ENCODE measurements at places on chromosomes 16 and 17. TPM values are rescaled to one million over a fixed set of nuclear protein-coding genes. Genes with fewer than 3 reads are reported as not detected.
A peak's percentile ranks its signal among the peaks of the same experiment; 100 is the strongest.

DNA sequence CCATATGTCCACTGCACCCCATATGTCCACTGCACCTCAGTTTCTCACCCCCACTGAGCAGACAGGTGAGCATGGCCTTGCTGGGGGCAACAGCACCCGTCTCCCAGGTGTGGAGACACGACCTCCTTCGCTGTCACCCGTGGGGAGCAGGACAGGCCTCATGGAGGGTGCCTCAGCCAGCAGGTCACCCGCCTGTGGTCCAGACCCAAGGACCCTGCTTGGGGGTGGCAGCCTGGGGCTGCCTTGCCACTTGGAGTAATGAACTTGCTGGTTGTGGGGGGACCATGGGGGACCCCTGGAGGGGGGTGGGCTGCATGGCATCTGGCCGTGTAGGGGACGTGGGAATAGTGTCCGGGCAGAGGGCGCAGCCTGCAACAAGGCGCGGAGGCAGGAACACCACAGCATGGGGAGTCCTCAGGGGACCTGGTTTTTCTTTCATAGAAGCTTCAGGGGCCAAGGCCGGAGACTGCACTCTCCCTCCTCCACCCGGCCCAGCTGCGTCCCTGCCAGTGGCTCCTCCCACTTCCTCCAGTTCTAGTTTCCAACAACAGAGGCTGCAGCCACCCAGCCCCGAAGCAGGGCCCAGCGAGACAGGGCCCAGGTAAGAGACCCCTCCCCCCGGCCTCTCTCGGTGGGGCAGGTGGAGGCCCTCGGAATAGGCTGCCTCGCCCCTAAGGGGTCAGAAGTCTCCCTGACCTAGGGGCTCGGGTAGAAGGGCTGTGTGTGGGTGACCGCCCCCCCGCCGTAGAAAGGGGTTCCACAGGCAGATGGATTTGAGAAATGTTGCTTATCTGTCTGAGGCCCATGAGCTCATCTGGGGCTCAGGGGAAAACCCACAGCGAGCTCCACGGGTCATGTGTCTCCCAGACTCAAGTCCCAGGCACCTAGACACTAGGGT lies at the start of gene NHLRC4:
TSS of gene NHLRC4 (plus strand) at position 531 of the 898 bp plus-strand sequence. CDS start 1,043 bp downstream, outside the sequence.
- H3K27me3 ChIP-seq, result peaks cover 12% of the 10 kb centered on the region
- H3K4me1 ChIP-seq, result peaks cover 21% of the 10 kb centered on the region
- no peaks in the 10 kb centered on the region for H3K36me3 ChIP-seq
- no peak within 1 kb of the TSS for H3K27ac ChIP-seq
- DNase-seq, result peak; percentile 81

GRCh38 chr16:19436540-19436939 lies 18.9 kb downstream of the TMC5 start:
- no peak overlapping the region for H3K4me3 ChIP-seq
- H3K27ac ChIP-seq, result no peak overlapping the region
- H3K36me3 ChIP-seq, result peaks cover 2% of the 10 kb centered on the region
- no peaks in the 10 kb centered on the region for H3K4me1 ChIP-seq
- no peak for DNase-seq
- H3K27me3 ChIP-seq, result no peaks in the 10 kb centered on the region

DNA sequence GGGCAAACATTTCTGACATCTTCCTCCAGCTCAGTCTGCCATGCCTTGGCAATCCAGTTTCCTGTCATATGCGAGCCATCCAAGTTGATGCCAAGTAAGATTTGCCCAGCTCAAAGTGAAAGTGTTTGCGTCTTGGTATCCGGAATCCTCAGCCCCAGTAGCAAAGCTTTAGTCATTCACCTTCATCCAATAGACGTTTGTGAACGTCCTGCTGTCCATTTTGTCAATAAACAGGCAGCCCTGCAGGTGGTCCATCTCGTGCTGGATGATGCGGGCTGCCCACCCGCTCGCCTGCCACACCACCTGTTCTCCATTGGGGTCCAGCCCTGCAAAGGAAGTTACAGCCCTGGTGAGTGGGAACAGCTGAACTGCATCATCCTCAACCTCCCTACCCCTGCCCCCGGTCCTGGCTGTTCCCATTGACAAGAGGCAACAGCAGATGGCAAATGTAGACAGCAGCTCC lies 1.5 kb downstream of the PDF start:
- H3K36me3 ChIP-seq, result peaks cover 39% of the 10 kb centered on the region
- peak; percentile 40 for DNase-seq
- H3K4me1 ChIP-seq, result peaks cover 17% of the 10 kb centered on the region
- no peak overlapping the region for H3K27ac ChIP-seq

GRCh38 chr16:74691093-74691855 lies 9.4 kb downstream of the MLKL start:
- no peak for DNase-seq
- H3K36me3 ChIP-seq, result no peaks in the 10 kb centered on the region
- H3K4me3 ChIP-seq, result no peak overlapping the region
- H3K4me1 ChIP-seq, result peaks cover 4% of the 10 kb centered on the region

DNA sequence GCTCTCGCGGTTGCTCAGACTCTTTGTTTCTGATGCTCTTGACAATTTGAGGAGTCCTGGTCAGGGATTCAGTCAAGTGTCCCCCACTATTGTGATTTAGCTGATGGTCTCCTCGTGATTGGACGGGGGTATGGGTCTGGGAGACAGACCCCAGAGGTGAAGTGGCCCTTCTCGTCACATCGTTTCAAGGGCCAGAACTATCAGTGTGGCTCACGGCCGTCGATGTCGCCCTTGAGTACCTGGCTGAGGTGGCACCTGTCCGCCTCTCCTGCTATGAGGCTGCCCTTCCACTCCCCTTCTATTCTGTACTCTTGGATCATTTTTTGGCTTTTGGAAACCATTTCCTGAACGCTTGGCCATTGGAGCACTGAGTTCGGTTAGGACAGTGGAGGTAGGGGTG lies 7.4 kb upstream of the MEAK7 start:
- H3K36me3 ChIP-seq, result no peaks in the 10 kb centered on the region
- no peak overlapping the region for H3K4me3 ChIP-seq
- peaks cover 3% of the 10 kb centered on the region for H3K4me1 ChIP-seq
- DNase-seq, result peak; percentile 9

- no peaks in the 10 kb centered on the region for H3K4me1 ChIP-seq
- no peak for DNase-seq
- H3K4me3 ChIP-seq, result no peak overlapping the region
- no peaks in the 10 kb centered on the region for H3K36me3 ChIP-seq
- no peak overlapping the region for H3K27ac ChIP-seq
Observed at GRCh38 chr17:58402047-58402446, 15.3 kb downstream of the RNF43 start.

DNA sequence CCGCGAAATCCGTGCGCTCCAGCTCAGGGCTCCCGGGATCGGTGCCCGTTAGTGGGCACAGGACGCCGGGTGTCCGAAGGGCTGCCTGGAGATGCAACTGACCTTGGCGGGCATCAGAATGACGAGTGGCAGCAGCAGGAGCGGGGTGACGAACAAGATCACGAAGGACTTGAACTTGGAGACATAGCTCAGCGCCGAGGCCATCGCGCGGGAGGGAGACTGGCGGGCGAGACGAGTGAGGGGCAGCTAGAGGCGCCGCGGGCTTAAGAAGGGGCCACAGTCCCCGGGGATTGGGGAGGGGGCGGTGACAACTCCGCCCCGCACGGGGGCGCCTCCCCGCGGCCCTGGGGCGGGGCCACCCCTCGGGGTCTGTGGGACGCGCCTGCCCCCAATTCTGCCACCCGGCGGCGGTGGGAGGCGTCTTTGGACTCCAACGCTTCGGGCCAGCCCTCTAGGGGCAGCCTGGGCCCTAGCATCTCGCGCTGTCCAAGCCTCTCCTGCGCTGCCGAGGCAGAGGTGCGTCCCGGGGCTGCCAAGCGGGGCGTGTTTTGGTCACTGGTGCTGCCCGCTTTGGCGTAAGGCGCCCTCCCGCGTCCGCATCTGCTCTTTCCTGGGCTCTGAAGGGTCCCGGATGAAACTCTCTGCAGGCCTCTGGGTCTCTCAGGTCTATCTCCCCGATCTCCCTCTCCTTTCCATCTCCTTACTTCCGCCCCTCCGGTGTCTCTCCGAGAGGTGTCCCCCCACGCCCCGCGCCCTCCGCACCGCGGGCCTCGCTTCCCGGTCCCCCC lies at the start of gene SLC13A5:
TSS of gene SLC13A5 (minus strand) at position 240 of the 788 bp plus-strand sequence. CDS start at position 204, 36 bp downstream.
- no peaks in the 10 kb centered on the region for H3K36me3 ChIP-seq
- H3K27me3 ChIP-seq, result peaks cover 8% of the 10 kb centered on the region

GRCh38 chr17:52606098-52606497 lies 447.6 kb upstream of the CA10 start:
- no peaks in the 10 kb centered on the region for H3K4me1 ChIP-seq
- H3K27ac ChIP-seq, result no peak overlapping the region
- H3K36me3 ChIP-seq, result no peaks in the 10 kb centered on the region

- no peaks in the 10 kb centered on the region for H3K27me3 ChIP-seq
- no peak overlapping the region for H3K4me3 ChIP-seq
- peaks cover 2% of the 10 kb centered on the region for H3K4me1 ChIP-seq
Observed at GRCh38 chr16:67881621-67882161, 3.0 kb upstream of the NRN1L start.

- H3K36me3 ChIP-seq, result no peaks in the 10 kb centered on the region
- H3K27me3 ChIP-seq, result no peaks in the 10 kb centered on the region
- no peaks in the 10 kb centered on the region for H3K4me1 ChIP-seq
- H3K4me3 ChIP-seq, result no peak overlapping the region
- DNase-seq, result no peak
- no peak overlapping the region for H3K27ac ChIP-seq
Observed at GRCh38 chr16:80250381-80250780, 290.4 kb upstream of the DYNLRB2 start.

DNA sequence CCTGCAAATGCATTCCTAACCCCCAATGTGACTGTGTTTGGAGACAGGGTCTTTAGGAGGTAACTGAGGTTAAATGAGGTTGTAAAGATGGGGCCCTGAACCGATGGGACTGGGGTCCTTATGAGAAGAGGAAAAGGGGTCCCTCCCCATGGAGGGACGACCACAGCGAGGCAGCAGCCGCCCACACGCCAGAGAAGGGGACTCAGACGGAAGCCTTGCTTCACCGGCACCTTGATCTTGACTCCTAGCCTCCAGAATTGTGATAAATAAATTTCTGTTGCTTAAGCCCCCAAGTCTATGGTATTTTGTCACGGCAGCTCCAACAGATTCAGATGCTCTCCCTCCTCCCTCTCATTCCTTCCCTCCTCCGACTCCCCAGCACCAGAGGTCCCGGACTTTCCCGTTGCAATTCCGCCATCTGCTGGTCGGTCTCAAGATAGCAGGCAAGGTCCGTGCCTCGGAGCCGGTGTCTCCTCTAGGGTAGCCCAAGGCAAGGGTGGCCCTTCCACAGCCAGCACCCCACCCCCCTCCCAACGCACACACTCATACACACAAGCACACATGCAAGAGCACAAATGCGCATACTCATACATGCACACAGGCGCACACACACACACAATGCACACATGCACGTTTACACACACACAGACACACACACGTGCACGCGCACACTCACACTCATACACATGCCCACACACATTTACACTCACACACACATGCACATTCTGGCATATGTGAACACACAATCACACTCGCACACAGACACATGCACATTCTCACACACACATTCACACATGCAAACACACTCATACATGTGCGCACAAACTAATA lies 23.1 kb upstream of the C16orf78 start:
- peaks cover 8% of the 10 kb centered on the region for H3K27me3 ChIP-seq
- no peaks in the 10 kb centered on the region for H3K36me3 ChIP-seq
- no peak overlapping the region for H3K4me3 ChIP-seq
- H3K4me1 ChIP-seq, result no peaks in the 10 kb centered on the region

- no peak overlapping the region for H3K27ac ChIP-seq
- no peaks in the 10 kb centered on the region for H3K27me3 ChIP-seq
- H3K36me3 ChIP-seq, result no peaks in the 10 kb centered on the region
- no peaks in the 10 kb centered on the region for H3K4me1 ChIP-seq
- no peak overlapping the region for H3K4me3 ChIP-seq
Observed at GRCh38 chr16:55842369-55843104, 9.6 kb upstream of the CES1 start.

DNA sequence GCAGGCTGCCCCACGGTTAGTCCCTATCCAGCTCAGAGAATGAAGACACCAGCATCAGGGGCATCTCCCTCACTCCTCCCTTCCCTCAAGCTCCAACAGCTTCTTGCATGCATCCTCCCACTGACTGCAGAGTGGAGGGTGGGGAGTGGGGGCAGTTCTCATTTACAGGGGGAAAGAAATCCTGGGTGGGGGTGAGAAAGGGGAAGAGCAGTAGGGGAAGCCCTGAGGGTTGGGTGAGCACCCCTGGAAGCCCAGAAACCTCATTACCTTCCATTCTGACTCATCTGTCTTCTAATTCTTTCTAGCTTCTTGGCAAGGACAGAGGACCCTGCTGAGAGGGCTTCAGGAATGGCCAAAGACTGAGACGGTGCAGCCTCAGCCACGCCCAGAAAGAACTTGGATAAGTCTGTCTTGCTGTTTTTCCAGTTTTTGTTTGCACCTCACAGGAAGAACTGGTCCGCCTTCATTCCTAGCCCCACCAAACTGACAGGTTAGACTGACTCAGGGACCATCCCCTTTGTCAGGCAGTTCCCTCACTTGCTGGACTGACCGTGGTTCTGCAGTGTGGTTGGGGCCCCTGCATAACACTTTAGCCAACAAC lies 52.5 kb upstream of the WSB1 start:
- H3K36me3 ChIP-seq, result no peaks in the 10 kb centered on the region
- peak; percentile 68 for DNase-seq
- H3K27ac ChIP-seq, result no peak overlapping the region
- H3K4me1 ChIP-seq, result peaks cover 30% of the 10 kb centered on the region
- H3K27me3 ChIP-seq, result no peaks in the 10 kb centered on the region

DNA sequence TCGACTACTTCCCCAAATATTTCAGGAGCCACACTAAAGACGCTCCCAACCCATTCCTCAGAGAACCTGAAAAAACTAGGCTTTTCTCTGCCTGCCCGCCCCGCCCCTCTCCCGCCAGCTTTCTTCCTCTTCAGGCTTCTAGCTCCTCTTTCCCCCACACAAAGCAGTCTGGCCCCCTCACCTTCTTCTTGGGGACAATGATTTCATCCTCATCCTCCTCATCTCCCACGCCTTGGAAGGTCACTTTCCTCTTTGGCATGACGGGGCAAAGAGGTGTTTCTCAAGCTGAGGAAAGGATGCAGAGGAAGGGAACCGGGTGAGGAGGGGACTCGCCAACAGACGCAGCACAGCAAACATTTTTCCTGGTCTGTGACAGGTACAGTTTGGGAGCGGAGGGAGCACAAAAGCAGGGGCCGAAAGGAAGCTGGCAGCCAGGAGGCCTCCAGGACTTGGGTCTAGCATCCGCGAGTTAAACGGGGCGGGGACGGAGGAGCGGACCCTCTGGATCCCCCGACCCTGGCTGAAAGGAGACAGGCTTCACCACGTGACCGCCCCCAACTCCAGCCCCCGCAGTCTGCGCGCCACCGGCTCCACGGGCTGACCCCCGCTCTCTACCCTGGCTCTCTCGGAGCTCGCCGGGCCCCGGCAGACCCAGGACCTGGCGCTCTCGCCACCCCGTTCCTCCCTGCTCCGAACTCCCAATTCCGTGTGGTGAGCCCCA lies 525 bp downstream of the CD2BP2 start:
- no peak for DNase-seq
- H3K4me1 ChIP-seq, result peaks cover 8% of the 10 kb centered on the region
- peaks cover 19% of the 10 kb centered on the region for H3K36me3 ChIP-seq

GRCh38 chr16:75239542-75240122 lies 11.8 kb downstream of the BCAR1 start:
- DNase-seq, result no peak
- H3K27ac ChIP-seq, result peak overlapping the region; percentile 41
- H3K27me3 ChIP-seq, result no peaks in the 10 kb centered on the region
- H3K4me1 ChIP-seq, result peaks cover 15% of the 10 kb centered on the region

The LGALS9B gene
- 0.83 TPM for total RNA-seq

The KRTAP16-1 gene
- total RNA-seq, result not detected

The CCL14 gene
- total RNA-seq, result 2.9 TPM

The KRTAP1-1 gene
- not detected for total RNA-seq

The KRTAP2-2 gene
- not detected for total RNA-seq

The KCNH6 gene
- total RNA-seq, result 1.6 TPM

The MED31 gene
- 18.1 TPM for total RNA-seq

The KIF19 gene
- total RNA-seq, result 12.7 TPM
